ENCODE measurements at places on chromosomes 5 and 9.

DNA sequence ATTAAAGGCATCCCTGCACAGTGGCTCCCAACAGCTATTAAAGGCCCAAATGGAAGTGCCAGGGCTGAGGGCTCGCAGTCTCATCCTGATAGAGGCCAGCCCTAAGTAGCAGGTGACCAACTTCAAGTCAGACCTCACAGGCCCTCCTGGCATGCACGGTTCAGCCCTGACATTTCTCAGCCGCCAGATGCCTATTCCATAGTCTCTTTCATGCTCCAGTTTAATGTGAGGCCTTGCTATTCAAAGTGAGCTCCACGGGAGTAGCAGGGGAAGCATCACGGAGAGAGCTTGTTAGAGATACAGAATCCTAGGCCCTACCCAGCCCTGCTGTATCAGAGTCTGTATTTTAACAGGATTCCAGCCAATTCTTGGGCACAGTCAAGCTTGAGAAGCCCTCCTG is 11.1 kb downstream of the LHFPL2 start:
- DNase-seq, result no peak

DNA sequence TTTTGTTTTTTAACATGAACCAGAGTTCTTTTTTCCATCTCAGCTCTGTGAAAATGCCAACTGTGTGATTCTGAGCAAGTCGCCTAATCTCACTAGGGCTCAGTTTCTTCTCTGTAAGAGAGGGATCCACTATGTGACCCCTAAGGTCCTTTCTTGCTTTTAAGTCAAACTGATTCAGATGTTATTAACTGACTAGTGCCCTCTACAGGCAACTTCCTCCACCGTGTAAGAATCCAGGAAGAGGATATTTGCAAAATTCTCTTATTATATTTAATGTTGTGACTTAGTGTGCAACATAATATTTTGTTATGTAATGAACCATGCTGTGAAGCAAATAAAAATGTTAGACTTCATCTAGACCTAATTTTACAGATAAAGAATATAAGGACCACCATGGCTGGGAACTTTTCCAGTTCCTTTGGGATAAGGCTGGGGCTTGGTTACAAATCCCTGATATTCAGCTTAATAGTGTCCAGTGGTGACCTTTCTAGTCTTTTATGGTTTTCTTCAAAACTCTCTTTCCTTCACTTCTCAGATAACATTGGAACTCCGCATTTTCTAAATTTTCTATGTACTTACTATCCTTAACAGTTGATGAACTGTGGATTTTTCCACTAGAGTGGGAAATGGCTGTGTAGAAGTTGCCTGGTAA is 244.7 kb downstream of the PIK3R1 start:
- DNase-seq, result peak; percentile 16

DNA sequence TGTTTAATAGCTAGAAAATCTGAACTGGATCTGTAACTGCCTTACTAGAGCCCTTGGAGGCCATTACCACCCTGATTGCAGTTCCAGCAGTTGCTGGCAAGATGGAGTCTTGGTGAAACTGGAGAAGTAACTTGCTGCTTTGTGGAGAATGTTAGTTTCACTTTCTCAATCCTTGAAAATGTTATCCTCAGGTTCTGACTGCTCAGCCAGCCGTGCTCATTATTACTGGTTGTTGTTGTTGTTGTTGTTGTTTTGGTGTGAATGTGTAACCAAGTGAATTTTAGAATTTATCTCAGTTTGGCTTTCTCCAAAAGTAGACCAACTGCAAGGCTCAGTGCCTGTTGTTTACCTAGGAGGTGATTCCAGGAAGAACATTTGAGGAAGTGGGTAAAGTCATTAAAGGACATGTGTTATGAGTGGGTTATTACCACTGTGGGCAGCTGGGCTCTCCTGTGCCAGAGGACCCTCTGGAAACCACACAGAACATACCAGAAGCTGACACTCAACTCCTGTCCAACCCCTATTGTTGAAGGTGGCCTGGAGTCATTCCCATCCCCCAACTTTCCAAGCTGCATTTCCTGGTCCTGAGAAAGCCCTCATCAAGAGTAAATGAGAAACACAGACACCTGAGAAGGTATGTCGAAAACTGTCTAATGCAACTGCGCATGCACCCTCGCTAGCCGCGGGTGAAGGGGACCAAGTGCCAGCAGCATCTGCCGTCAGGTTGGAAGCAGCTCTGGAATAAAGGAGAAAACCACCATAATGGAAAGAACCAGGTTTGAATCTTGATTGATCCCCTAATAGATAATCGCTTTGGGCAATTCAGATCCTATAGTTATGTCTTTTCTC is 111.6 kb downstream of the CMYA5 start:
- DNase-seq, result no peak

DNA sequence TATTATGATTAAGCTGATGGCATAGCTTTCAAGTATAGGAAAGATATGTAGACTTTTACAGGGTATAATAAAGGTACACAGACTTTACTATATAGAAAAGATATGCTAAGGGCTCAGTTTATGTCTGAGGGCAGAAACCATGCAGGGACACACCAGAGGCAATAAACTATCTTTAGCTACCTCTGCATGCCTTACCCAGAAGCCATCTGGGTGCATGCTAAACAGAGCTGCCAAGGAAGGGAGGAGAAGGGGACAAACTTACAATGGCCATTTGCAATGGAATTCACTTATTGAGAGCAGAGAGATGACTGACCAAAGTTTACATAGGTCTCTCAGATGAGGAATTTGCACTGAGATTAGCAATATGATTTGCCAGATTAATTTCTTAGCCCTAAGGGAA is 143.1 kb upstream of the NR4A3 start:
- DNase-seq, result no peak

DNA sequence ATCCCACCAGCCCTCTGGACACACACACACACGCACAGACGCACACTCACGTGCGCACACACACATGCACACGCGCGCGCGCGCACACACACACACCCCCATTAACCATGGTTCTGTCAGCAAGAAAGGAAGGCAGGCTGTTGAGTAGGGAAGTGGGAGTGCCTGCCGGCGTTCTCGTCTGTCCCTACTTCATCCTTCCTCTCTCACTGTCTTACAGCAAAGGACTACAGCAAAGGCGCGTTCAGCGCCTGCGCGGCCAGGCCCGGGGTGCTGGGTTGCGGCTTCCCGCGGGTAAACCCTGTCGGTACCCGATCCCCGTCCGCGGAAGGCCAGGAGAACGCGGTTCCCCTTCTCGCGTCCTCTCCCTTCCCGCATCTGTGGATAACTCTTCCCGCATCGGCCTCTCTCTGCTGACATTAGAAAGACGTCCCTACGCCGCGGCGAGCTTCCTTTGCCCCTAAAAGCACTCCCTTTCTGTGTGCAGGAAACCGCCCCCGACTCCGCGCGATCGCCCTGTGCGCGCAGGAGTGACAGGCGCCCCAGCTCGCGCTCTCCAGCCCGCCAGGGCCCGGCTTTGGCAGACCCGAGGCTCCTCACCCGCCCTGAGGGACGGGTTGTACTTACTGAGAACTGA is 219.2 kb downstream of the AGTPBP1 start:
- no peak for DNase-seq

GRCh38 chr9:109342878-109343277 is 22.0 kb upstream of the EPB41L4B start:
- no peak for DNase-seq

- DNase-seq, result no peak
Observed at GRCh38 chr5:65423623-65424022, 58.1 kb downstream of the ADAMTS6 start.

DNA sequence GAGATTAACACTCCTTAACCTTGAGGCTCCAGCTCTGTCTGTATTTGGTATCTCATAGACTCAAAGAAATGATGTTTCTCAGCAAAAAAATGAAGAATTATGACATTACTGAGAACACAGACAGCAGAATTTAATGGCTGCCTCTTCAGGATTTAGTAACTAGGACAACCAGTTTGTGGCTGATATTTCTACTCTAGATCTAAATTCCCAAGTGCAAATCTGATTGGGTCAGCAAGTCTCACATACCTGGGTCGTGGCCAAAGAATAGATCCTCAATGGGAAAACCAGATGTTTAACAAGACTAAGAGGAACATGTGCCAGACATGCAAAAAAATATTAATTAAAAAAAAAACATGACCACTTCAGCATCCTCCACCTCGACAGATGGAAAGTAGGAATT is 608.9 kb downstream of the DTWD2 start:
- DNase-seq, result no peak

- DNase-seq, result no peak
Observed at GRCh38 chr9:6667633-6668280, 22.2 kb upstream of the GLDC start.

Measured in SHP77 (cell line).